ENCODE measurements at places on chromosomes 6 and 20.

DNA sequence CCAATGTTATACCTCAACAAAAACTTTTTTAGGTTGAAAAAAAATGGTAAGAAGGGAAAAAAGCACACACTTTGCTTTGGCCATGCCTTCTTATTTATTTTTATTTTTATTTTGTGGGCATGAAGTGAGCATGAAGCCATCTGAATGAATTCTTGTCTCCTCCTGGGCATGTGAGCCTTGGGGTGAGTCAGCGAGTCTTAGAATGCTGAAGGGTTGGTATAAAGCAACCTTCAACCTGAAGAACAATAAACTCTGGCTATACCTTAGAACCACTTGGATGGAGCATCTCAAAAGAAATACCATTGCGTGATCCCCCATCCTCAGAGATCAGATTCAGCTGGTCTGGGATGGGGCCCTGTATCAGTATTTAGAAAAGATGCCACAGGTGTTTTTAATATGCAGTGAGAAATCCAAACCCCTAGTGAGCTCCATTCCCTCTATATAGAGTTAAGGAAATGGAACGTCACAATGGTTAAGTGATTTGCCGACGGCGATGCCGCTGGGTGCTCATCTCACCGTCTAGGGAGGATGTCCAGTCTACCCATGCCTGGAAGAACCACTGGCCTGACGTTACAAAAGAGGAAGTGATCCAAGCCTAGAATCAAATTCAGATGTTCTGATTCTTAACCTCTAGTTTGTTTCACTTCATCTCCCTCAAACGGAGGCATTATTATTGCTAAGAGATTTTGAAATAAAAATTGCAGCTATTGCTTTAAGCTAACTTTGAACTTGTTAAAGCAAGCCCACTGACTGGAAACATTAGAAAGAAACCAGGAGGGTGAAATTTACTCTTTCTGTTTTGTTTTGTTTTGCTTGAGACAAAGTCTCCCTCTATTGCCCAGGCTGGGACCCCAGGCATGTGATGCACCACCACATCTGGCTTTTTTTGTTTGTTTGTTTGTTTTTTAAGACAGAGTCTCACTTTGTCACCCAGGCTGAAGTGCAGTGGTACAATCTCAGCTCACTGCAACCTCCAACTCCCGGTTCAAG lies 67.1 kb downstream of the EDN1 start:
- DNase-seq, result no peak

GRCh38 chr20:57829805-57830514 lies 120.1 kb upstream of the PMEPA1 start:
- no peak for DNase-seq

- DNase-seq, result no peak
Observed at GRCh38 chr20:8116067-8116811, 15.8 kb upstream of the PLCB1 start.

GRCh38 chr6:32833664-32834063 lies 4.9 kb downstream of the TAP2 start:
- no peak for DNase-seq

- DNase-seq, result no peak
Observed at GRCh38 chr6:163335671-163336545, 78.6 kb upstream of the QKI start.

DNA sequence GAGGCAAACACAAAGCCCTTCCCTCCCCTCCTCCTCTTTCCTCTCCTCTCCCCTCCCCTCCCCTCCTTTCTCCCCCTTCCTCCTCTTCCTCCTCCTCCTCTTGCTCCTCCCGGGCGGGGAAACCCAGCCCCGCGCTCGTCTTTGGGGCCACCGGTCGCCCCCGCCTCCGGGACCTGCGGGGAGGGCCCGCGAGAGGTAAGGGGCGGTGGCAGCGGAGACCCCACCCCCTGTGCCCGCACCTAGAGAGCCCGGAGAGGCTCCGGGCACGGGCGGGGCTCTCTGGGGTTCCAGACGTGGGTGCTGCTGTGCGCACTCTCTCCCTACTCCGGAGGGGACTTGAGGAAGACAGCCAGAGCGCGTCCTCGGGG lies at the start of gene RIN2:
Gene RIN2, plus strand, starts transcription at position 126 of the 368 bp plus-strand sequence. CDS start 131,344 bp downstream, outside the sequence.
- no peak for DNase-seq

GRCh38 chr20:52083627-52084232 lies 107.8 kb downstream of the ZFP64 start:
- no peak for DNase-seq

DNA sequence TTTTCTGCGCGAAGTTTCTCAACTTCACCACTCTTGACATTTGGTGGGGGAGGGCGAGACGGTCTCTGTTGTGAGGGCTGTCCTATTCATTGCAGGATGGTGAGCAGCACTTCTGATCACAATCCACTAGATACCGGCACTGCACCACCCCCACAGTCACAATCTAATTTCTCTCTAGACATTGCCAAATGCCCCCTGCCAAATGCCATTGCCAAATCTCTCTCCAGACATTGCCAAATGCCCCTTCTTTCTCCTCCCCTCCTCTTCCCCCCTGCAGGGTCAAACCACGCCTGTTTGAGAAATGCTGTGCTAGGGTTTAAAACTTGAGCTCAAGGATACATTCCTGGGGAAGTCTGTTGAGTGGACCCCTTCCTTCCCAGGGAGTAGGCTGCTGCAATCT lies 603.5 kb upstream of the CDH4 start:
- DNase-seq, result no peak

- DNase-seq, result no peak
Observed at GRCh38 chr6:15914553-15914952, 214.3 kb upstream of the MYLIP start.
